ENCODE measurements at places on chromosomes 2 and 18. TPM values are rescaled to one million over a fixed set of nuclear protein-coding genes. Genes with fewer than 3 reads are reported as not detected.

- DNase-seq, result no peak
These were observed 194.9 kb downstream of the LRATD1 start for GRCh38 chr2:14827226-14828023.

DNA sequence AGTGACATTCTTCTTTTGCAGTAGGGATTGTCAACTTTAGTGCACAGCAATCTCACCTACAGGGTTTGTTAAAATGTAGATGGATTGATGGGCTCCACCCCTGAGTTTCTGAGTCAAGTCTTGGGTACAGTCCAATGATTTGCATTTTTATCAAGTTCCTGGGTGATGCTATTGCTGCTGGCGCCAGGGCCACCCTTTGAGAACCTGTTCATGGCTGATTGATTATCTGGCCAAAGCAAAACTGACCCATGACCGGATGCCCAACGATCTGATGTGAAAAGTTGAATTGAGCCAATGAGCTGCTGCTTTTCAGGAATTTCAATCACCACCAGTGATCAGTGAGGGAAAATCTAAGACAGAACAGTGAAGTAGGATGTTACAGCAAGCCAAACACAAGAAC, 675.3 kb downstream of the TMEM182 start:
- no peak for DNase-seq

DNA sequence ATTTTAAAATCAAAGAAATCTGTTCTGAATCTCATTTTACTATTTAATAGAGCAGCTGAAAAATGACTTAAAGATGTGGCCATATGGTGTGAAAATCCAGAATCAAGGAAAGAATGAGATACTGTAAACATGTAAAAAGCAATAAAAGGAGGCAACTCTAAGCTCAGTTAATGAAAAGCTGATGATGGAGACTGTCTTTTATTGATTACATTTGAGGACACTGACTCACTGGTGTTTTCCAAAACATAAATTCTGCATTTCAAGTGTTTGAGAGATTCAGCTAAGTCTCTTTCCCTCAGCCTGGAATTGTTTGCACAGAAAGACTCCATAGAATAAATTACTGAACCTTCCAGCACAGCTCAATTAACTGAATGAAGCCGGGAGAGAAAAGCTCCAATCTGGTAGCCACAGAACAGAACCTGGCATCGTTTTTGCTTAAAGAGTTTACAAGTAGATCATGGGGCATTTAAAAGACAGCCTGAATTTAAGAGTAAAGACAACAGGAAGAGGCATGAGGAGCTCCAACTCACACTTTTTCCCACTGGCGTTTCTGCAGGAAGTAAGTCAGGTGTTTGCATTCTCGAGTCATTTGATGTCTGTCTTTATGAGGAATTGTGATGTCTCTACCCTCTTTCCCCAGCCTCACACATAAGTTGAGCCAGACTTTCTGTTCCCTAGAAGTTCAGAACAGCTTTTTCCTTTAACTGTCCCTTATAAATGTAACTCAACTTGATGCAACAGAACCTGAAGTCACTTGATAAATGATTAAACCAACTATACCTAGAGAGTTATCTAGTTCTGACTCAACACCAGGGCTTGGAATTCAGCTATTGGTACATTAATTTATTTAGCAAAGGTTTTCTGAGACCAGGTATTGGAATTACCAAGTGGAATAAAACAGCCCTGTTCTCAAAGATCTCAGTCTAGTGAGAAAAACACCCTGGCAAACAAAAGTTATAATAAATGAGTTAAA, 53.3 kb downstream of the FTCDNL1 start:
- DNase-seq, result no peak

DNA sequence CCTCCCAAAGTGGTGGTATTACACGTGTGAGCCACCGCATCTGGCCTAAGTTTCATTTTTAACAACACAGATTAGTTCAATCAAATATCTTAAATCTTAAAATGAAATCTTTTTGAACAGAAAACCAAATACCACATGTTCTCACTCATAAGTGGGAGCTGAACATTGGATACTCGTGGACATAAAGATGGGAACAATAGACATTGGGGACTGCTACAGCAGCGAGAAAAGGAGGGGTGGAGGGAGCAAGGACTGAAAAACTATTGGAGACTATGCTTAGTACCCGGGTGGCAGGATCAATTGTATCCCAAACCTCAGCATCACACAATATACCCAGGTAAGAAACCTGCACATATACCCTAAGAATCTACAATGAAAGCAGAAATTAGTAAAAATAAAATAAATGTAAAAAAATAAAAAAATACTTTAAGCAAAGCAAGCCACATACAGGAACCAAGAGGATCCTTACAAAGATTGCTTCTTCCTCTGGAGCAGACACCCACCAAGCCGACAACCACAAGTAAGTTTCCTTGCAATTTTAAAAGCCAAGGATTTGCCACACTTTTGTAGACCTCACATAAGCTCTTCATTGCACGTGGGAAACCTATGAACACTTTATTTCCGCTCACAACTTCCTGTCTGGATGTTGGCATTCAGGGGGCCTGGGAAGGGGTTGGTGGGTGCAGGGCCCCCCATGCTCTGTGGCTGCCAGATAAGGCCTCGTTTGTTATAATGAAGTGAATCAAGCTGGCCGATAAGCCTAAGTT, 147.9 kb downstream of the MYCN start:
- DNase-seq, result no peak

The CAPN14 gene
- 0.29 TPM for total RNA-seq

Data from aorta (tissue), 5 donors.